ENCODE measurements at places on chromosomes 12 and 14.

- DNase-seq, result no peak
Measured at GRCh38 chr14:93308686-93309345, 24.0 kb downstream of the BTBD7 start.

GRCh38 chr12:106084014-106084671 lies 54.6 kb downstream of the NUAK1 start:
- no peak for DNase-seq

DNA sequence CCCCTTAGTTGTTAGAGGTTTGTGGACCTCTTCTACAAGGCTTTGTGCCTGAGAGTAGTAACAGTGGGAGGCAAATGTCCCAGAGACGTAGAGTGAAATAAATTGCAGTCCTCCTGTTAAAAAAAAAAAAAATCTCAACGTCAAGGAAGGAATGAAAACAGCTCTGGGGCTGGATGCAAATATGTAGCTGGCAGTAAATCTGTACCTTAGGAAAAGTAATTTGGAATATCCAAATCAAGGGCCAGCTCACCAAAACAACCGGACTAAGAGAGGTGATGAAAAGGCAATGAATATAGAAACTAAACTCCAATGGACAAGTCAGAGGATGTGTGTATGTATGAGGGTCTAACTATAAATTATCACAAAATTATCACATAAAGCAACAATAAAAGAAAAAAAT lies 27.0 kb downstream of the SINHCAF start:
- DNase-seq, result no peak

- DNase-seq, result no peak
Measured at GRCh38 chr12:109467978-109468676, 9.0 kb downstream of the KCTD10 start.

DNA sequence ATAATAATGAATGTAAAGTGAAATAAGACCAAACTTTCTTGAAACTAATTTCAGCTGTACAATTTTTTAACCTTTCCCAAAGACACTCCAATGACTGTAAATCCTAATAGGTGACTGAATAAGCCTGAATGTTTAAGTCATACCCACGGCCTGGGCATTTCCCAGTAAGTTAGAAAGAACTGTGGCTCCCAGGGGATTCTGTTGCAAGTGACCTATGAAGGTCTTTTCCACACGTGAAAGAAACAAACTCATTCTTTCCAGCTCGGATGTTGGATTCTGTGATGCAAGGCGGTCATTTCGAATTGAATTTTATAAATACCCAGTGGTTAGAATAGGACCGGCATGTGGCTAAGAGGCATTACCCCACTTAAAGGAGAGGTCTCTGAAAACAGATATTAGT lies 1134.4 kb downstream of the GALC start:
- DNase-seq, result no peak

GRCh38 chr12:55970775-55971174 lies 3.1 kb upstream of the RAB5B start:
- DNase-seq, result no peak

DNA sequence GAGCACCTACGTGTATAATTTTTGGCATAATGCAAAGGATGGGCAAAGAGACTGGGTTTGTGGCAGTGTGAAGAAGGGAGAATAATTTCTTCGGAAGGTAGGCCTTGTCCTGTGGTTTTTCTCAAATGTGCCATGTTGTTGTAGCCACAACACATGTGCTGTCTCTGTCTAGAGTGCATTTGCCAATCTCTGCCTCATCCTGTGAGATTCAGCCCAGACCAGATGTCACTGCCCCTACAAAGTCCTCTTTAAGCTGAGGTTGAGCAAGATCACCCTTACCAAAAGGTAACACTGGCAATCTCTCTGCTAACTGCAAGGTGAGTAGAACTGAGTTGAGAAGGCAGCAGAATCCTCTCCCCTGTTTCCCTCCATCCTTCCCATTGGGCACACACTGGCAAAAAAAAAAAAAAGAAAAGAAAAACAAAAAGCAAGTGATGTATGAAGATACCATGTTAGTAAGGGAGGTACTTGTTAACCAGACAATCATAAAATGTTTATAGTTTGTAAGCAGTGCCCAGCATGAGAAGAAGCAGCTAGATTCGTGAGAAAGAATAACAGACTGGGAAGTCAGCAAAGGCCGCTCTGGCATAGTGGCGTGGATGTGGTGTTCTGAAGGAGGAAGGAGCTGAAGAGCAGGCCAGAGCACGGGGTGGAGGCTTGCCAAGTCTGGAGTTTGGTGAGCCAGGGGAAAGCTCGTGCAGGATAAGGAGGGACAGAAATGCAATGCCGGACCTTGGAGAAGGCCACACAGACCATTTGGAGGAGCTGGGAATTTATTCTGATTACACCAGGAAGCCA lies 18.9 kb downstream of the DYRK2 start:
- no peak for DNase-seq

- no peak for DNase-seq
Measured at GRCh38 chr14:59695198-59695597, 118.6 kb upstream of the CCDC175 start.

Measured in HuH-7 (cell line).